ENCODE measurements at places on chromosomes 3 and 15.

DNA sequence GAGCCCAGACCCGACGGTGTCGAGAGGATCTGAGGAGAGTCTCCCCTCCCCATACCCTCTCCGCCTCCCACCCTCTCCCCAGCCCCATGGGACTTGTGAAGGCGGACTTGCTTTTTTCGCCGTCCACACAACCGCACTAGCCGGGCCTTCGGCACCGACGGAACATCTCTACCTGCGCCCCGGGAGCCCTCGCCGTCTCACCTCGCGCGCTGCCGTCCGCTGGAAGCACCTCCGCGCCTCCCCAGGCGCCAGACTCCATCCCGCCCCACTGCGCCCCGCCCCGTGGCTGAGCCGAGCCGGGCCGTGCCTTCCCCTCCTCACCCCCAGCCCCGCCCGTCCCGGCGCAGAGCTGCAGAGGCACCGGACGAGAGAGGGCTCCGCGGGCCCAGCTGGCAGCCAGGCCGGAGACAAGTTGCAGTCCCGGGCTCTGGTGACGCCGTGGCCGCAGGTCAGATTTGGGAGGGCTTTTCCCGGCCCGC, at the start of the genes DUOX1 and DUOXA1:
TSS of gene DUOX1 (plus strand) at position 344 of the 479 bp plus-strand sequence. CDS start 1,973 bp downstream, outside the sequence.
TSS of gene DUOXA1 (minus strand) at position 229 of the 479 bp plus-strand sequence. CDS start 6,865 bp downstream, outside the sequence.
- DNase-seq: peak; percentile 37

- no peak for DNase-seq
Observed at GRCh38 chr15:89371228-89372044, 36.8 kb upstream of the POLG start.

GRCh38 chr3:8987645-8988383, 24.5 kb upstream of the RAD18 start:
- DNase-seq: peak; percentile 83

DNA sequence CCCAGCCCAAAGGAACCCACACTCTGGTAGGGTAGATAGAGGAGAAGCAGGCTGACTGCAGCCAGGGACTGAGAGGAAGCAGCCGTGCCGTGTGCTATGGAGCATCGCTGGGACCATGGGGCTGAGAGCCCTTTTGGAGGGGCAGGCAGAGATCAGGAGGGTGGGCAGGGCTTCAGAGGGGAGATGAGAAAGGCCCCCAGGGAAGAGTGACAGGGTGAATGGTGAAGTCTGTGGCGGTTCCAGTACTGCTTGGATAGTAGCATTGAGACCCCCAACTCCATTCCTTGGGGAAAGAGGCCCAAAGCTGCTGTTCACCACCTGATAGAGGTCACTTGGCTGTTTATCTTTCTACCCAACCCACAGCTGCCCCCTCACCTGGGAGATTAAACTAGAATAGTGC, 80.0 kb upstream of the MRPS22 start:
- no peak for DNase-seq

GRCh38 chr15:100570735-100571313, 31.2 kb downstream of the LINS1 start:
- DNase-seq: no peak

- no peak for DNase-seq
Observed at GRCh38 chr15:82731527-82731926, 21.9 kb upstream of the AP3B2 start.

DNA sequence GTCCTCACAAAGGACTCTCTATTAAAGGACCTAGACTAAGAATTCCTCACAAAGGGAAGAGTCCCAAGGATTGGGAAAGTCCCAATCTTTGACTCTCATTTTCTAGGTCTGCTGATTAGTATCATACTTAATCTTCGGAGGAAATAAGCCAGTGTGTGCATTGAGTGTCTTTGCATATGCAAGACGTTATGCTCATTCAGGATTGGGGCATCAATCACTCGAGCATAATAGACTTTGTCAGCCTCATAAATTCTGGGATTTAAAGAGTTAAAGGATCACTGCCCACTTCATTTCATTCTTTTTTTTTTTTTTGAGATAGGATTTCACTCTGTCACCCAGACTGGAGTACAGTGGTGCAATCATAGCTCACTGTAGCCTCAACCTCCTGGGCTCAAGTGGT, 154.3 kb downstream of the RBPMS2 start:
- DNase-seq: no peak

GRCh38 chr15:41870689-41871081, 23.2 kb downstream of the SPTBN5 start:
- DNase-seq: no peak

- peak; percentile 43 for DNase-seq
Observed at GRCh38 chr15:90004671-90005070, 3.5 kb downstream of the ZNF710 start.

GRCh38 chr15:68196445-68197169, 8.5 kb downstream of the CALML4 start:
- DNase-seq: no peak

DNA sequence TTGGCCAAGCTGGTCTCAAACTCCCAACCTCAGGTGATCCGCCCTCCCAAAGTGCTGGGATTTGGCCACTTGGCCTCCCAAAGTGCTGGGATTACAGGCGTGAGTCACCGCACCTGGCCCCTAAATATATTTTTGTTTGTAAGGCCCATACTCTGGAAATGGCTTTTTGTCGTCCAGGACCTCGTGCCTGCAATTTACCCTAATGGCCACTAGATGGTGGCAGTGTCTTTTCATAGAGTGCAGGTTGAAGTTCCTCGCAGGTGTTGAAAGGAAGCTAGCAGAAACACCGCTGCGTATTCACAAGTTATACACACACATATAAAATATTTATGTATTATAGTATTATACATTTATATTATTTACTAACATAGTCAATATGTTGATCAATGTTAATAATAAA, 97.2 kb downstream of the LRTM1 start:
- no peak for DNase-seq

GRCh38 chr3:128307029-128307633, 153.8 kb downstream of the EEFSEC start:
- no peak for DNase-seq

- no peak for DNase-seq
Observed at GRCh38 chr15:28184166-28184565, 85.1 kb upstream of the OCA2 start.

- no peak for DNase-seq
Observed at GRCh38 chr3:88589138-88589537, 439.4 kb downstream of the C3orf38 start.

DNA sequence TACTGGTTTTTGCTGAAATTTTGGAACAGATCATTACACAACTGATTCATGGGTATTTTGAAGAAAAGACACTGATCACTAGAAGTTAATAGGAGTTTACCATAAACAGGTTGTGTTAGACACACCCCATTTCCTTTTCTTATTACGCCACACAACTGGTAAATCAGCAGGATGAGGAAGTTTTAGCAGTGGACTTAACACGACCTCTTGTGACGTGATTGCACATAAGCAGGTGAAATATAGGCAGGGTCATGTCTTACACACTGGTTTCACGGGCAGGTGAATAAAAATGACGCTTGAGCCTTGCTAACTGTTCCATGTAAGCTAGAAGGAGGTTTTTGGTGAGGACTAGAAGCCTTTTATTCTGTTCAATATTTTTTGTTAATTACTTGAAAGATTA, 27.1 kb upstream of the TPRG1 start:
- DNase-seq: no peak

- no peak for DNase-seq
Observed at GRCh38 chr3:197706658-197707057, 30.0 kb downstream of the RUBCN start.

GRCh38 chr15:63350178-63350621, 31.4 kb downstream of the CA12 start:
- DNase-seq: peak; percentile 25

DNA sequence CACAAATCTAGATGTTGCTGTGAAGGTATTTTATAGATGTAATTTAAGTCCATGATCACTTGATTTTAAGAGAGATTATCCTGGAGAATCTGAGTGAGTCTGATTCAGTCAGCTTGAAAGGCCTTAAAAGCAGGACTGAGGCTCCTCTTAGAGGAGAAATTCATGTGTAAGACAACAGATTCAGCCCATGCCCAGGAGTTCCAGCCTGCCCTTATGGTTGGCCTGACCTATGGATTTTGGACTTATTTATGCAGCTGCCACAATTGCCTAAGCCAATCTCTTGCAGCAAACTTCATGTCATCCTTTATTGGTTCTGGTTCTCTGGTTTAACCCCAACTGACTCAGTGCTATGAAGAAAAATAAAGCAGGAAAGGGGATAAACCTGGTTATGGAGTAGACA, 296.5 kb upstream of the RASGRP1 start:
- no peak for DNase-seq

DNA sequence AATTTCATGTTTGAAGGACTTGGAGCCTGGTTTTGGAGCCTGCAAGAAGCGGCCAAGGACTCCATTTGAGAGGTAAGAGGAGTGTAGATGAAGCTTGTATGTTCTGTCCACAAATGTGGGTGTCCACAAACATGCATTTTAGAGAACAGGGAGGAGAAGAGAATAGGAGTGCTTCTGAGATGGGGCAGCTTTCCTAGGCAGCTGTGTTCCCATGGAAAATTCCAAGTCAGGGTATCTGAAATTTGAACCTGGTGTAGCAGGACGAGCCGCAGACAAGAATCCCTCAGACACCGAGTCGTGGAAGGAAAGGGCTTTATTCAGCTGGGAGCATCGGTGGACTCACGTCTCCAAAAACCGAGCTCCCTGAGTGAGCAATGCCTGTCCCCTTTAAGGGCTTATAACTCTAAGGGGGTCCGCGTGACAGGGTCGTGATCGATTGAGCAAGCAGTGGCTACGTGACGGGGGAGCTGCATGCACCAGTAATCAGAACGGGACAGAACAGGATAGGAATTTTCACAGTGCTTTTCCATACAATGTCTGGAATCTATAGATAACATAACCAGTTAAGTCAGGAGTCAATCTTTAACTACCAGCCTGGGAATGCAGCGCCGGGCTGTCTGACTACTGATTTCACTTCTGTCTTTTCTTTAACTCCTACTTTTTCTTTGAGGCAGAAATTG, 71.4 kb upstream of the WDR72 start:
- no peak for DNase-seq

GRCh38 chr3:188149587-188149986, 4.4 kb upstream of the LPP start:
- DNase-seq: no peak

GRCh38 chr15:92807971-92808571, 92.1 kb upstream of the CHD2 start:
- peak; percentile 28 for DNase-seq

DNA sequence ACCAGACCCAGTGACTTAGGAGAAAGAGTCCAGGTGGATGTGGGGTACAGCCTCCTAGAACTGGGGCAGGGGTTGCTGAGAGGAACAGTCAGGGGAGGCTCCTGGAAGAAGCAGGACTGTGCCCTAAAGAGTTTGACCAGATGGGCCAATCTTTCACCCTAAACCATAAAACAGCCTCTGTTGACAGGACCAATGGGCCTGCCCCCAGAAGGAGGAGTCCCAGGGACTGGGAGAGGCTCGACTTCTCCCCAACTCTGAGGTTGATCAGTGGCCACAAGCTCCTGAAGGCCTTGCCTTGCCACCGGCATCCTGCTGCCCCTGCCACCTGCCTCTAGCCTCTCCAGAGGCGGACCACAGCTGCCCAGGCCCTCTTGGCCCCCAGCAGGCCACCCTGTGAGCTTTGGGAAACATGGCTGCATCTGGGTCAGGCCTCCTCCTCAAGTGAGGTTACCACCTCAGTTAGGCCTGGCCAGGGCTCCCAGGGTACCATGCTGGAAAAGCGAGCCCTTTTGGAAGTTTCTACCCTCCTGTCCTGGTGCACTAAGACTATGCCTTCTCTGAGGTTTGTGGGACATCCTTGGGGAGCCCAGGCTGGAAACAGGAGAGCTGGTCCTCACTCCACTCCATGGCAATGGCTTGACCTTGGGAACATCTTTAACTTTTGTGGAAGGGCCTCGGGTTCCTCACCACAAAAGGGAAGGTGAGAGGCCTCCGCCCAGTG, 2.8 kb downstream of the VIPR1 start:
- DNase-seq: no peak

DNA sequence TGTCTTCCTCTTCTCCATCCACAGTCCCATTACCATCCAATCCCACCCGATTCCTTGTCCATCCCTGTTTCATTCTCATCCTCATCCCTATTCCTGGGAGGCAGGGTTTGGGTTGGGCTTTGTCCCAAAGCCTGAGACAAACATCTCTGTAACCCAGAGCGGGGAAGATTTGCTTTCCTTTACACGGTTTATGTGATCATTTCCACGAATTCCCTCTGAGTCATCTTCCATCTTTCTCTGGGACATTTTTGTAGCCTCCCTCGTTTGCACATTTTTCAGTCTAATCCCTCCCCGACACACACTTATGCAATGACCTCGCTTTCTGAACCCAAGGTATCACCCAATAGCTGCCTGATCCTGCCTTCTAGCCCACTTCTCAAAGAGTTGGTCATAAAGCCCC, 22.8 kb downstream of the DUOX2 start:
- DNase-seq: no peak

DNA sequence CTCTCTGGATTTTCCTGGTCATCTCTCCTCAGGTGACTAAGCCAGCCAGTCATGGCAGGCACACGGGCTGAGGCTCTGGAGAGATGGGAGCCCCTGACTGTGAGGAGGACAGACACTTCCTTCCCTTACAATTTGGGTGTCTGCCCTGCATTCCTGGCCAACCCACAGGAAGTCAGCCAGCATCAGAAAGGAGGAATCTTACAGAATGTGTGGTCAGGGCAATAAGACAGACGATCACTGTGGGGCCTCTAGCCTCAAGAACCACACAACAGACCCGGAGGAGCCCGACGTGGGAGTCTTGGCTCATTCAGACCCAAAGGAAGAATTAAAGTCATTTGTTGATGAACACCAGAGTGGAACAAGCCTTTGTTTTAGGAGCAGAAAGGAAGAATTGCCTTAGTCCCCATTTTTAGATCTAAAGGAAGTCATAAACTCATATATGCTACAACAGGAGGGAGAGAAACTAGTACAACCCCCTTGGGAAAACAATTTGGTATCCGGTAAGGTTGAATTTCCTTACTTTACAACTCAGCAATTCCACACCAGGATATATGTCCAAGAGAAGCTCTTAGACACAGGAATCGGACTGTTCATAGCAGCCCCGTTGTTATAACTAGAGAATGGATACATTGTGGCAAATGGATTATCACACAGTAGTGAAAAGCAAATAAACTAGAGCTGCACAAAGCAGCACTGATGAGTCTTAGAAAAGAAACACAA, 62.2 kb downstream of the ABTB1 start:
- DNase-seq: peak; percentile 75

- no peak for DNase-seq
Observed at GRCh38 chr3:139764069-139764905, 86.5 kb upstream of the NMNAT3 start.

- no peak for DNase-seq
Observed at GRCh38 chr3:13123013-13123654, 49.9 kb upstream of the IQSEC1 start.

- no peak for DNase-seq
Observed at GRCh38 chr3:197950677-197951061, 679 bp downstream of the RPL35A start.

DNA sequence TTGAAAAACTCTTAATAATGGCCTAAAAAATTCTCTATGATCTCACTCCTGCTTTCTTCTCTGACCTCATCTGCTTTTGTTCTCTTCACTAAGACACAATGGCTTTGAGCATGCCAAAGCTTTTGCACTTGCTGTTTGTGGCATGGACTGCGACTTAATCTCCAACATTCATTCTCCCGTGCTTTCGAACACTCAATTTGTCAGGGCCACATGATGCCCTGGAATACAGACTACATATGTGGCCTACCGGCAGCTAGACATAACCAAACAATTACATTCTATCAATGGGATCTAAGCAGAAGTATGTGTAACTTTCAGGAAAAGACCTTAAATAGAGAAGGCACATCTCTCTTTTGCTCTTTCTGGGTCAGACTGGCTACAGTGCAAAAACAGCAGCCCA, 506.5 kb downstream of the MAGI1 start:
- peak; percentile 20 for DNase-seq

Measured in Ammon's horn (tissue), 1 donor.